Effector CD4-positive, alpha-beta T cell (primary cell): ENCODE measurements at places on chromosomes 1 and 21.

- DNase-seq = no peak
Observed at GRCh38 chr1:71001624-71002023, 46.0 kb downstream of the PTGER3 start.

- no peak for DNase-seq
Observed at GRCh38 chr21:20373031-20373430, 625.2 kb upstream of the NCAM2 start.

- no peak for DNase-seq
Observed at GRCh38 chr21:36700971-36701755, 2.2 kb downstream of the SIM2 start.

GRCh38 chr1:7280347-7280960 is 490.6 kb upstream of the VAMP3 start:
- no peak for DNase-seq

DNA sequence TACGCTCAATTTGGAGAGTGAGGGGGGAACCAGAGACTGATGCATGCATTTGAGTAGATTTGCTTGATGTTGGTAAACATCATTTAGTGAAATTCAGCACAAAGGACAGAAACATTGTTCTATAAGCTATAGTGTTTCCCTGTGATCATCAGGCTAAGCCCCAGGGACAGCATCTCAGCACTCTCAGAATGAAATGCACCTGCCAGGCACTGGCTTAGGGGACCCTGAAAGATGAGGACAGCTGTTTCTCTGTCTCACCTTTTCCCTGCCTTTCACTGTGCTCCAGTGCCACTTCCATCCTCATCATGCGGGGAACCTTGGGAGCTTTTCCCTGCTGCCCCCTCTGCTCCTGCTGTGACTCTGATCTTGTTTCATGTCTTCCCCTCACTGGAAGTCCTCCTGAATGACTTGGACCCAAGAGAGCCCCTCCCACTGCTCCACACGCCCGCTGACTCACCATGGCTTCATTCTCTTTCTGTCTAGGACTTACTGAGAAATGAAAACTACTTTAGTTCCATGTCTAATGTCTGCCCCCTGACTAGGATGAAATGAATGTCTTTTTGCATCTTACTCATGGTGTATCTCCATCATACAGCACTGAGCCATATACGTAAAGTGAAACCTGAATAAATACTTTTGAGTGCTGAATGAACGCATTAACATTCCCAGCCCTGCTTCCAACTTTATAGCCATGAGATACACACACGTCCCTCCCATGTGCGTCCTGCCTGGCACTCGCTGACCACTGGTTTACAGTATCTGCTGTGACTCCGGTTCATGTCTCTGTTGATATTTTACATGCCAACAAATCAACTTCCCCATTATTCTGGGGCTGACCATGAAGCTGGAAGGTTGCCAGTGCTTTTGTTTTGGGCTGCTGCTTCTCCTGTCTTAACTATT is 182.0 kb downstream of the PCP4 start:
- DNase-seq = no peak

DNA sequence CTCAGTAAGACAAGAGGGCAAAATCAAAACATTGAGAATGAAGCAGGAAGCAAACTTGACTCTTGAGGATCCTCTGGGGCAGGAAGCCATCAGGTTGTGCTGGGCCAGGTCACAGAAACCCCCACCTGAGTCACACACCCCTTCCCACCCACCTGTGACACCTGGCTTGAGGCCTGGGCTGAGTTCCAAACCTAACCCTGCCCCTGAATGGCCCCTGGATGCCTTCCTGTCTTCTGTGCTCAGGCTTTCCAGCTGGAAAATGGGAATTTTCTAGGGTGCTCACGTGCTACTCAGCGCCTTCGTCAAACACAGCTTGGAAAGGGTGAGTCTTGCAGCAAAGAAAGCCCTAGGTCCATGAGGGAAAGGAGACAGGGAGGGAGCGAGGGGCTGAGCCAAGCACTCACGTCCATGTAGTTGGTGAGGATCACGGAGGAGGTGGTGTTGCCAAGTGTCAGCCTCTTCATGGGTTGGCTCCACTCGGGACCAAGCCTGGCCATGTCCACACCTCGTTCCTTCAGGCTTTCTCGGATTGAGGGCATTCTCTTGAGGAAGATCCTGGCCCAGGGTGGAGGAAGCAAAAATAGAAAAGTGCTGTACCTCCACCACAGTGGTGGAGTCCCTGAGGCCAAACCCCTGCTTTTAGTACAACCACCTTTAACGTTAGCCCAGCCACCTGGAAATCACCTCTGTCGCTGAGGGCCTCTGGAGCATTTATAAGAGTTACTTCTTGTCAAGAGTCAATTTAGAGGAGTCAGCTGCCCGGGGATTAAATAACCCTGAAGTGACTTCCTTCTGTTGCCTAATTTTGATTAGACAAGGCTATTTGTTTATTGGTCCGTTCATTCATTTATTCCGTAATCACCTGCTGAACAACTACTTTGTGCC is 4.3 kb downstream of the REN start:
- DNase-seq = no peak

GRCh38 chr21:14452031-14452726 is 69.2 kb upstream of the HSPA13 start:
- no peak for DNase-seq

GRCh38 chr1:24735509-24736375 is 9.5 kb upstream of the CLIC4 start:
- no peak for DNase-seq

DNA sequence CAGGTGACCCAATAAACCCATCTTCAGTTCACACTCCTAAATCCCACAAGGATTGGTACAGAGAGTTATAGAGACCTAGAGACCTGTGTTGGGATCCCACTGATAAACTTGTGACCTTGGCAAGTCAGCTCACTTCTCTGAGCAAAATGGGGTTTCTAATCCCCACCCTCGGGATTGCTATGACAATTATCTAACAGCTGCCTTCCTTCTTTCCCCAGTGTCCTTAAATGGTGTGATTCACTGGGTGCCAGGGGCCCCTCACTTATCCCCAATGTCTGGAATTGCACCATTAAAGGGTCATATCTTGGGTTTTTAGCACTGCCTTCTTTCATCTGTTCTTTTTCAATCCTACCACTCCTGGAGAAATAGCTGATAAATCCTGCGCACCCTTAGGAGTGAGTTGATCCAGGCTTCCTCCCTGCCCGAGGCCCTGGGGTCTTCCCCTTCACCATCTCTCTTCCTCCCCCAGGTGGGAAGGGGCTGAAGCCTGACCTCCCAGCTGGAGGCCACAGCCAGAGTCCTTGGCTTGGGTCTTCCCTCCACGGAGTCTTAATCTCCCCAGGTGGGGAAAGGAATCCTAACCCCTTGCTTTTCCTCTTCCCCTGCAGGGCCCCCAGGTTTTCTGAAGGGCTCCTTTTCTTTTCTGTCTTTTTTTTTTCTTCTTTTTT is 39.7 kb downstream of the LACTBL1 start:
- no peak for DNase-seq

- DNase-seq = no peak
Observed at GRCh38 chr1:3261969-3262579, 192.4 kb upstream of the ARHGEF16 start.

- no peak for DNase-seq
Observed at GRCh38 chr1:30747033-30748008, 10.3 kb downstream of the LAPTM5 start.

GRCh38 chr1:76543495-76543894 is 323.8 kb upstream of the ST6GALNAC5 start:
- no peak for DNase-seq

- no peak for DNase-seq
Observed at GRCh38 chr1:51636764-51637522, 20.1 kb downstream of the OSBPL9 start.

DNA sequence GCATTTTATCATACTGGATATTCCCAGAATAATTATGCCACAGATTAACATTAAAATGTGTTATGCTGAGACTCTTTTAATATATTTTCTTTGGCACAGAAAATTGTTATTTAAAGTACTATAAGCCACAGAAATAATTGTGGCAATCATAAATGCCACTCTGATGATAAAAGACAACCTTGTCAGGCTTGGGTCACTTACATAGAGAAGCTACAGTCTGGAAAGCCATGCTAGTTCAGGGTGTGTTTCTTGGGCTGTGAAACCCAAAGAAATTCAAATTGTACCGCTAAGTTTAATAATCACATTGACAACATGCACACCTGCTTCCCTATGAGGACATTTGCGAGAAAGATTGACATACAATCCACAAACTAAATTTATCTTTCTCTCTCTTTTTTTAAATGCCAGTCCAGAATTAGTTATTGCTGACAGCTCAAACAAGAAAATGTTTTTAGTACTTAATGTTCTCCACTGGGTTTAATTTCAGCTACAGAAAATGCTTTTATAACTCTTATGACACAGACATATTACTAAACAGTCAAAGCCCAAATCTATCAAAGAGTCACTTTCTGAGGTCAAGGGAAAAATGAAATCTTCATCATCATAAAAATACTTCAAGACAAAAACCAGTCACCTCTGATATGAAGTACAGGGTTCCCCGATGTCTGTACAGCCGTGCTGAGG is 38.7 kb downstream of the TTC13 start:
- no peak for DNase-seq

DNA sequence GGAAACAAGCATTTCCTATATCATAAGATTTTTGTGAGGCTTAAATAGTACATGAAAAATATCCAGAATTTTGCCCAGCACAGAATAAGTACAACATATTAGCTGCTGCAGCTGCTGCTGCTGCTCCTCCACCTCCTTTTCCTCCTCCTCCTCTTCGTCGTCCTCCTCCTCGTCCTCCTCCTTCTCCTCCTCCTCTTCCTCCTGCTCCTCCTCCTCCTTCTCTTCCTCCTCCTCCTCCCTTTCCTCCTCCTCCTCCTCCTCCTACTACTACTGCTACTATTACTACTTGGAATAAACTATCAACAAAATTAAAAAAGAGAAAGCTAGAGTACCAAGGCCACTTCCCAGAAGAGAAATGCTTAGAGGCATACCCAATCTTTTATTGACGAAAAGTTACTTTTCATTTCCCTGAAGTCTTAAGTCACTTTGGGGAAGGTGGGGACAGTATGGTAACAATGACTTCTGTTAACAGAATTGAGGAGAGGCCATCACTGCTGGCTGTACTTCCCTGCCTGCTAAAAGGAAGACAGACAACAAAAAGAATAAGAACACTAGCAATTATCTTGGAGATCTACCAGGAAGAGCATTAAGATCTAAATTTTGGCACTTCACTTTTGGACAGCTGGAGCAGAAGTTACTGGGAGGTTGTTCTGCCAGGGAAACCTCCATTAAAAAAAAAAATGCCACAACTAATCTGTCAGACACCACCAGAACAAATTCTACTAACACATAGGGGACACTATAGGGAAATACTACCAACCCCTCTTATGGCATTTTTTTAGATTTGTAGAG is 7.1 kb downstream of the DENND1B start:
- DNase-seq = no peak

DNA sequence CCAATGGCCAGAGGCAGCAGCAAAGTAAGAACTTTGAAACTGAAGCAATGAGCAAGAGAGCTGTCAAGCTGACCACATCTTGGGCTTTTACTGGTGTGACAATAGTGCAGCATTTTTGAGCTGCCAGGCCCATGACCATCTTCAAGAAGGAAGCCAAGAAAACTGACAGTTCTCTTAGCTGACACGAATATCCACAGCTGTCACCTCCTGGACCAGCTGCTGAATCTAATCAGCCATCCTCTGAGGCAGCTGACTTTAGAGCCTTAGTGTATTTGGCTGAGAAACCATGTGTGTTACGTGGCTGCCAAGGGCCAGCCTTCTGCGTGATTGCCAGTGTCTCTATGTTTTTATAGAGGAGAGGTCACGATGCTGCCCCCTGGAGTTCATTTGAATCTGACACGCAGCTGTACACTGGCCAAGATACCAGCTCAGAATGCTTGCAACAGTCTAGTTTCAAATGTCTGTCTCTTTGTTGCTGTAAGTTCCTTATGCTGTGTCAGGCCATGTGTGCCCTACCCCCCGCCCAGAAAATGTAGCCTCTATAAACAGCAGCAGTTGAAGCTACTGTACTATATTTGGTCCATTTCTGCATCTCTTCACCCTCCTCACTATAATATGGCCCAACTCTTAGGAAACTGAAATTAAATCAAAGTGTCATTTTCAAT is 39.7 kb downstream of the PALMD start:
- DNase-seq = no peak

DNA sequence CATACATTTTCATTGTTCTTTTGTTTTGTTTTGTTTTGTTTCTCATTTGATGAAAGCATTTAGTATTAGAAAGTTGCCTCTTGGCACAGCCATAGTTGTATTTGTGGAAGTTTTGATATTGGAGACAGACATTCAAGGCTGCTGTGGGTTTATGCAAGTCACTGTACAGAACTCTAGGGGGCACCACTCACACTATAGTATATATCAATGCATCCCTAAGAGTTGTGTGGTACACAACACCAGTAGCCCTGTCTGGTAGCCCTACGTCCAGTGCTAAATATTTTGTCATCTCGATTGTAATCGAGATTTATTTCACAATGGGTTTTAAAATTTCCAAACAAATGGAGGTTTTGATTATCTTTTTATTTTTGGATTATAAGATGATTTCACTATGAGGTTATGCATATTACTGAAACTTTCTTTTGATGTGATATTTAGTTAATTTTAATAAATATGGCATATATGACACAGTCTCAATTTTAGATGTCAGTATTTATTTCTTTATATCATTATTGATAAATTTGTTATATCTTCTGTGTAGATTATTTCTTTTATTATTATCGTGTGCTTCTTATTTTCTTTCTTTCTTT is 112.2 kb downstream of the NR5A2 start:
- no peak for DNase-seq

GRCh38 chr1:70143048-70143659 is 62.2 kb downstream of the LRRC40 start:
- no peak for DNase-seq

DNA sequence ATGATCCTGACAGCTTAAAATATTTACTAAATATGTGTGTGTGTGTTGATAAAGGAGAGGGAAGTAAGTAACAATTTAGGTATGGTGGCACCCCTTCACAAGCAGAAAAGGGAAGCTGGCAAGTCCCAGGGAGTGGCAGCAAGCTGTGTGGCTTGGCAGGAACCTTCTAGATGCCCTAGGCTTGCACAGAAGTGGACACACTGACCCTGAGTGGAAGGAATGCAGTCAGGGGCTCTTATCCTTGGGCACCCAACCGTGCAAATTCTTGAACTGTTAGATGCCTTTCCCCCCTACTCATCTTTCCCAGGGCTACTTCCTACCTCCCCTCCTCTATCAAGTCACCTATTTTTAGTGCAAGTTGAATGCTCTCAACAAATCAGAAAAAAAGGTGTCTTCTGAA is 18.9 kb downstream of the ACP6 start:
- no peak for DNase-seq

DNA sequence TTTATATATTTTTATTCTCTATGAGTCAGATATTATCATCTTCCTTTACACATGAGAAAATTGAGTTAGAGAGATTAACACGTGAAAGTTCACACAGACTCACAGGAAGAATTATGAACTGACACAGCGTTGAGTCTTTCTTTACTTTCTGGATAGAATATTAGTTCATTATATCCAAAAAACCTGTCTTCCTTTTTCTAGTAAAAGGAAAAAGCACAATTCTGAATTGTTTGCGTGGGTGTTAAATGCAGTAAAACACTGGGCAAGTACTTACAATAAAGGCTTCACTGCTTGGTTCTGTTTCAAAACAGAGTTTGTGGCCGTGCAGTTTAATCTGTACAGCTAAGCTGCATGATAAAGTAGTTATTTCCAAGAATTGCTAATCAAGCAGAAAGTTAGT is 10.8 kb downstream of the MAGI3 start:
- DNase-seq = no peak
